ENCODE measurements at places on chromosomes 4 and X. TPM values are rescaled to one million over a fixed set of nuclear protein-coding genes. Genes with fewer than 3 reads are reported as not detected.
A peak's percentile ranks its signal among the peaks of the same experiment; 100 is the strongest.

GRCh38 chrX:24561121-24561520 is 86.0 kb downstream of the PCYT1B start:
- no peaks in the 10 kb centered on the region for H3K4me1 ChIP-seq
- H3K27ac ChIP-seq: no peak overlapping the region
- peaks cover 77% of the 10 kb centered on the region for H3K27me3 ChIP-seq
- DNase-seq: peak; percentile 43

DNA sequence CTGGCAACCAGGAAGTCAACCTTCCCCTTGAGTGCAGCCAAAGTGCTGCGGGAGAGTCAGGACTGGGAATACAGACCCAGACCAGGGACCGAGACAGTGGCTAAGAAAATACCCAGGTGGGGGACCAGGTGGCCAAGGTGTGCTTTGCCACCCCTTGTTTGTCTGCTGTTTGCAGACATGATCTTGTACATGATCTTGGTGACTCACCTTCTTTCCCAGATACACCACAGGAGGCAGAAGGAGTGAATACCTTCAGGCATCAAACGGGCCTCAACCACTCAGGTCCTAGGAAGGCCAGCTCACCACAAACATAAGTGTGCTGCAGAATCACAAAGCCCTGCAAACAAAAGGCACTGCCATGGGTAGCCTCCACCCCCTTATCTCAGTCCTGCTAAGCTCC is 62.0 kb downstream of the CNGA2 start:
- H3K27me3 ChIP-seq: no peaks in the 10 kb centered on the region
- H3K27ac ChIP-seq: no peak overlapping the region
- no peak overlapping the region for H3K4me3 ChIP-seq
- no peaks in the 10 kb centered on the region for H3K4me1 ChIP-seq
- peak; percentile 72 for DNase-seq

DNA sequence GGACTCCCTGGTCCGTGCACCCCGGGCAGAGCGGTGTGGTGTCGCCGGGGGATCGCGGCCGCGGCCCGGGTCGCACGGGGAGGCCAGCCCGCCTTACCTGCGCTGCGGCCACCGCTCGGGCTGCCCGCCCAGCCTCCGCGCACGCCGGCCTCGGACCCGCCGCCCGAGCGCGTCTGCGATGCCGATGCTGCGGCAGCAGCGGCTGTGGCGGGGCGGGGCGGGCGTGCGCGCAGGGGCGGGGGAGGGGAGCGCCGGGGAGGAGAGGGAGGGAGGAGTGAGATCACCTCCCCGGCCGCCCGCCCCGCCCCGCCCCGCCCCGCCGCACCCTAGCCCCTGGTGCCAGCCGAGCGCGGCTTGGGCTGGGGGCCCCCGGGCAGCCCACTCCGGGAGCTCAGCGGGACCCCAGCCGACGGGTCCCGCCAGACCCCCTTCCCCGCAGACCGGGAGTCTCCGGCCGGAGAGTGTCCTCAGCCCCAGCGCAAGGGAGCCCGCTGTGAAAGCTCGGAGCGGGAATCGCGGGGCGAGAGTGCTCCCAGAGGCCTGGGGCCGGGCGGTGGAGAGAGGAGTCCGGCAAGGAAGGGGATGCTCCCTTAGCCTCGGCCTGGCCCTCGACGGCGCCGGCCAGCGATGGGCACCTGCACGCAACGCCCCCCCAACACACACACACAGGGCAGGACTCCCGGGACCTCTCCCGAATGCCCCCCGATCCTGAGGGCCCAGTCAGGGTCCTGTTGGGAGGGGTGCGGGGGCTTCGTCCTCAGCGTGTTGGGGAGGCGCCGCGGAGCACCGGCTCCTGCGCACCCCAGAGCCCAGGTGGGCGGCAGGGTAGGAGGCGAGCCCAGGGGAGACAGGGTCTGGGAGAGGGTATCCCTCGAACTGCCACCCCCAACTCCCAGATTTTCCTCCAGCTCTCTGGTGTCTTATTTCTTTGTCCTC is at the start of gene L1CAM:
Gene L1CAM (minus strand): TSS at position 206 of the 936 bp plus-strand sequence. CDS start 10,337 bp downstream, outside the sequence.
- no peak for DNase-seq
- peaks cover 26% of the 10 kb centered on the region for H3K27me3 ChIP-seq
- H3K27ac ChIP-seq: no peak within 1 kb of the TSS
- no peak within 1 kb of the TSS for H3K4me3 ChIP-seq
- no peaks in the 10 kb centered on the region for H3K4me1 ChIP-seq
- H3K36me3 ChIP-seq: no peaks in the 10 kb centered on the region

DNA sequence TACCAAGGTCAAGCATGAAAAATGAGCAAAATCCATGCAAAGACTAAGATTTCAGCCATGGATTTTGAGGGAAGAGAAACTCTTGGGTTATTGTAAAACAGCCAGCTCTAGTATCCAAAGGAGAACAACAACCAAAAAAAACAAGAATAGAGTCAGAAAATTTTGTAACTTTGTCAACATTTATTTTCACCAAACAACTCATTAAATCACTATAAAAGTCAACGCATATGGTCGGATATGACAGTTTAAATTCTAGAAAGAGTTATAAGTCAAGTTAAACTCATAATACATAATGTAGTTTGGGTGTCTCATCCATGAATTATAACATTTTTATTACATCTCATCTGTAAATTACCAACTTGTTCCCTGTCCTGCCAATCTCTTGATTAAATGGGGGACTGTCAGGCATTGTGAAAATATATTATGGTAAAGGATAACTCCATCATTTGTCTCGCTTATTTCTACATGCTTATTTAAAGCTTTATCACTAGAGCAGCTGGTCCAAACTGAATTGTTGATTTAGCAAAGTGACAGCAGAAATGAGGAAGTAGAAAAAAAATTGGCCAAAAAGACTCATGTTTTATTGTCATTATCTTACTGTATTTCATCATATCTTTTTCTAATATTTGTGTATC is 224.8 kb upstream of the NOCT start:
- no peak overlapping the region for H3K4me3 ChIP-seq
- no peak for DNase-seq
- H3K4me1 ChIP-seq: no peaks in the 10 kb centered on the region
- no peak overlapping the region for H3K27ac ChIP-seq
- H3K36me3 ChIP-seq: no peaks in the 10 kb centered on the region
- no peaks in the 10 kb centered on the region for H3K27me3 ChIP-seq

Gene HNRNPH2
- total RNA-seq: 44.2 TPM

DNA sequence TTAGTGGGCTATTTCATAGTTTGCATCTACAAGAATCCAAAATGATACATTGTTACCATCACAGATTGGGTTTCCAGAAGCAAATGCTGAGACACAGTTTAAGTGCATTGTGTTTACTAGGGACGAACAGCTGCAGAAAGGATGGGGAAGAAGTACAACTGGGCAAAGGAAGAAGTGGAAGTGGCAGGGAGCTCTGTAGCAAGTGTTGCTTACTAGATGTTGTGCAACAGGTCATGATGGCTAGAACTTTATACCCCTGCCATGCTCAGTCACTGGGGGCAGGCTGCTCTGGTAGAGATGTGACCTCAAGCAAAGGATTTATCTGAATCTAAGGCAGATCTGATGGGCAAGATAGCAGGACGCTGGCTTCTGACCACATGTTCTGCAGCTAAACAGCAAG is 76.1 kb upstream of the EMCN start:
- H3K4me3 ChIP-seq: no peak overlapping the region
- no peaks in the 10 kb centered on the region for H3K36me3 ChIP-seq
- no peak overlapping the region for H3K27ac ChIP-seq
- DNase-seq: no peak
- H3K4me1 ChIP-seq: no peaks in the 10 kb centered on the region
- no peaks in the 10 kb centered on the region for H3K27me3 ChIP-seq

- no peaks in the 10 kb centered on the region for H3K27me3 ChIP-seq
- H3K4me1 ChIP-seq: no peaks in the 10 kb centered on the region
- DNase-seq: no peak
- no peaks in the 10 kb centered on the region for H3K36me3 ChIP-seq
- no peak overlapping the region for H3K4me3 ChIP-seq
Observed at GRCh38 chr4:79358438-79358837, 32.6 kb upstream of the NAA11 start.

GRCh38 chrX:150229030-150229429 is 134.1 kb upstream of the MAMLD1 start:
- no peaks in the 10 kb centered on the region for H3K36me3 ChIP-seq
- DNase-seq: no peak
- peaks cover 6% of the 10 kb centered on the region for H3K4me1 ChIP-seq
- no peak overlapping the region for H3K4me3 ChIP-seq
- no peaks in the 10 kb centered on the region for H3K27me3 ChIP-seq

- H3K4me3 ChIP-seq: no peak overlapping the region
- H3K27me3 ChIP-seq: no peaks in the 10 kb centered on the region
- no peak for DNase-seq
- peaks cover 6% of the 10 kb centered on the region for H3K36me3 ChIP-seq
- peaks cover 4% of the 10 kb centered on the region for H3K4me1 ChIP-seq
Observed at GRCh38 chr4:23972187-23972586, 82.3 kb upstream of the PPARGC1A start.

DNA sequence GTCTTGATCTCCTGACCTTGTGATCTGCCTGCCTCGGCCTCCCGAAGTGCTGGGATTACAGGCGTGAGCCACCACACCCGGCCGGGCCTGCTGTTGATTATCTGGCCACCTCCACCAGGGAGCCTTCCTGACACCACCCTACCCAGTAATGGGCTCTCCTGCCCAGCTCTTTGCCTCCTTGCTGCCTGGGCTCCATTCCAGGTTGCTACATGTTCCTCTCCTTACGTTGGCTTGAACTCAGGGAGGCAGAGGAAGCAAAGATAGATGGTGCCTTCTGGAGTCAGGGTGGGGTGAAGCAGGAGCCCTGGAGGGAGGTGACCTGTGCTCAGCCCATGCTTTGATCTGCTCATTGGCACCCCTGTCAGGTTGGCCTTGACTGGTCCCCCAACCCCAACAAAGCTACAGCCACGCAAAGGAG is 26.3 kb downstream of the FLNA start:
- no peak overlapping the region for H3K4me3 ChIP-seq
- peaks cover 50% of the 10 kb centered on the region for H3K36me3 ChIP-seq
- DNase-seq: peak; percentile 31
- no peaks in the 10 kb centered on the region for H3K4me1 ChIP-seq
- no peaks in the 10 kb centered on the region for H3K27me3 ChIP-seq

DNA sequence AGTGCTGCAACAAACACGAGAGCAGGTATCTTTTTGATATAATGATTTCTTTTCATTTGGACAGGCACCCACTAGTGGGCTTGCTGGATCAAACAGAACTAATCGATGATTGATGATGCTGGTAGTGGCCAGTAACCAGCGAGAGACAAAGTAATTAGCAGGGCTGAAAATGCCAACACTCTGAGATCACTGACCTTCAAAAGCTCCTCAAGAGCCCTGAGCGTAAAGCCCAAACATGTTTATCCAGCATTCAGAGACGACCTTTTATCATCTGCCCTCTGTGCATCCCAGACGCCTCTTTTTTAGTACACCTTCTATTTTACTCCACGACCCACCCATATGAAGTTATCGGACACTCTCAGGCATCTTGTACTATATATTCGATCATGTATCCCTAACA is 186.2 kb downstream of the PRDM5 start:
- no peak overlapping the region for H3K4me3 ChIP-seq
- H3K36me3 ChIP-seq: peaks cover 6% of the 10 kb centered on the region
- H3K4me1 ChIP-seq: no peaks in the 10 kb centered on the region
- H3K27ac ChIP-seq: no peak overlapping the region
- no peak for DNase-seq

Gene CXCL11
- not detected for total RNA-seq

Gene YIPF7
- total RNA-seq: not detected

Gene OPHN1
- 4.8 TPM for total RNA-seq

GRCh38 chr4:53932796-53933610 is 131.4 kb downstream of the CHIC2 start:
- peak; percentile 79 for DNase-seq
- peaks cover 9% of the 10 kb centered on the region for H3K36me3 ChIP-seq
- no peak overlapping the region for H3K27ac ChIP-seq
- H3K27me3 ChIP-seq: no peaks in the 10 kb centered on the region
- peaks cover 23% of the 10 kb centered on the region for H3K4me1 ChIP-seq

Gene AKAP4
- not detected for total RNA-seq

Gene ART3
- total RNA-seq: not detected

Gene SLITRK2
- not detected for total RNA-seq

GRCh38 chrX:150913511-150913910 is 15.0 kb upstream of the CD99L2 start:
- H3K4me3 ChIP-seq: no peak overlapping the region
- no peak overlapping the region for H3K27ac ChIP-seq
- H3K4me1 ChIP-seq: no peaks in the 10 kb centered on the region
- no peaks in the 10 kb centered on the region for H3K36me3 ChIP-seq
- peak; percentile 42 for DNase-seq
- no peaks in the 10 kb centered on the region for H3K27me3 ChIP-seq

DNA sequence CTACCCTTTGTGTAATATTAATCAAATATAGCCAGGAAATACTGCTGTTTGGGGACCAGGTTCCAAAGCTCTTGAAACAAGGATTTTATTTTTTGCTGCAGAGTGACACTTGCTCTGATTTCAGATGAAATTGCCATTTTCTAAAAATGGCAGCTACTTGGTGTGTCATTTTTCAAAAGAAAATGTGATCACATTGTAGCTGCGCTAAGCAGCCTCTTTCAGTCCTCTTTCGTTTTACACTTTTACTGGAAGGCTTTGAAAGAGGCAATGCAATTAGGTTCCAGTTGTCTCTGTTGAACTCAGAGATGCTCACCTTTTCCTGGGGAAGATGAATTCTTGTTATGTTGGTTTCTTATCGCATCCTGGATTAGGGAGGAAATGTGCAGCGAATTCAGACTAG is 85.1 kb downstream of the CT47B1 start:
- H3K4me3 ChIP-seq: no peak overlapping the region
- H3K27ac ChIP-seq: no peak overlapping the region
- no peaks in the 10 kb centered on the region for H3K27me3 ChIP-seq
- DNase-seq: peak; percentile 5

Gene TSPAN6
- total RNA-seq: 5.6 TPM

GRCh38 chr4:168708108-168708507 is 211.3 kb downstream of the PALLD start:
- DNase-seq: no peak
- H3K27me3 ChIP-seq: no peaks in the 10 kb centered on the region
- peaks cover 16% of the 10 kb centered on the region for H3K4me1 ChIP-seq
- H3K27ac ChIP-seq: no peak overlapping the region
- H3K4me3 ChIP-seq: no peak overlapping the region

- H3K4me1 ChIP-seq: peaks cover 4% of the 10 kb centered on the region
- no peaks in the 10 kb centered on the region for H3K36me3 ChIP-seq
- no peak for DNase-seq
- no peak overlapping the region for H3K27ac ChIP-seq
Observed at GRCh38 chrX:27680726-27681125, 90.6 kb downstream of the DCAF8L2 start.

- no peak overlapping the region for H3K27ac ChIP-seq
- no peaks in the 10 kb centered on the region for H3K27me3 ChIP-seq
- no peak overlapping the region for H3K4me3 ChIP-seq
- no peaks in the 10 kb centered on the region for H3K36me3 ChIP-seq
Observed at GRCh38 chrX:82649645-82650044, 858.4 kb upstream of the POU3F4 start.

Gene HTN1
- not detected for total RNA-seq

DNA sequence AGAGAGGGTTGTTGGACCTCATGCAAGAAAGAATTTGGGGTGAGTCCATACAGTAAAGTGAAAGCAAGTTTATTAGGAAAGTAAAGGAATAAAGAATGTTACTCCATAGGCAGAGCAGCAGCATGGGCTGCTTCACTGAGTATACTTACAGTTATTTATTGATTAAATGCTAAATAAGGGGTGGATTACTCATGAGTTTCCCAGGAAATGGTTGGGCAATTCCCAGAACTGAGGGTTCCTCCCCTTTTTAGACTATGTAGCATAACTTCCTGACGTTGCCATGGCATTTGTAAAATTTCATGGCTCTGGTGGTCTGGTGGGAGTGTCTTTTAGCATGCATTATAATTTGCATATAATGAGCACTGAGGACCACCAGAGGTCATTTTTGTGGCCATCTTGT is 16.7 kb downstream of the PPP4R3C start:
- no peak overlapping the region for H3K4me3 ChIP-seq
- H3K4me1 ChIP-seq: no peaks in the 10 kb centered on the region
- peaks cover 6% of the 10 kb centered on the region for H3K36me3 ChIP-seq
- DNase-seq: peak; percentile 4

Data from MCF 10A (cell line).